CD4-positive, CD25-positive, alpha-beta regulatory T cell (primary cell): ENCODE measurements at places on chromosomes 1 and 21. TPM values are rescaled to one million over a fixed set of nuclear protein-coding genes. Genes with fewer than 3 reads are reported as not detected.

DNA sequence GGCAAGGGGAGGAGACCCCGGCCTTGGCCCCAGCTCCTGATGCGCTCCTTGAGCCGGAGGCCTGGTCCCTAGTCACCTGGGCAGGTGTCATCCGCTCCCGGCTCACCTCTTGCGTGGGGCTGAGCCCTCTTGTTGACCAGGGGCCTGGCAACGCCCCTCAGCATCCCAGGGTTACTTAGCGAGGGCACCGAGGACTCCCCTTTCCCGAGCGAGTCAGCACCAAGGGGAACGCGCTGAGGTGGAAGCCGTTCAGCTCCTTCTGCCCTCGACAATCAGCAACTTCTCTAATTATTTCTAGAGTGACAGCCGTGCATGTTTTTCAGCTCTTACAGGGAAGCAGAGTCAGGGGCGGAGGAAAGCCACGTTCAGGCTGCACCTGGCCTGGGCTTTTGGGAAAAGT, 522 bp downstream of the SLC45A1 start:
- peak overlapping the region; percentile 19 for H3K4me3 ChIP-seq
- DNase-seq = peak; percentile 14
- no peaks in the 10 kb centered on the region for H3K36me3 ChIP-seq
- H3K27me3 ChIP-seq = no peaks in the 10 kb centered on the region
- H3K27ac ChIP-seq = no peak overlapping the region
- H3K4me1 ChIP-seq = peaks cover 13% of the 10 kb centered on the region

GRCh38 chr1:63368131-63368530, 704 bp downstream of the ALG6 start:
- H3K36me3 ChIP-seq = peaks cover 8% of the 10 kb centered on the region
- H3K4me3 ChIP-seq = peak overlapping the region; percentile 89
- H3K4me1 ChIP-seq = peaks cover 19% of the 10 kb centered on the region
- peaks cover 6% of the 10 kb centered on the region for H3K27me3 ChIP-seq

DNA sequence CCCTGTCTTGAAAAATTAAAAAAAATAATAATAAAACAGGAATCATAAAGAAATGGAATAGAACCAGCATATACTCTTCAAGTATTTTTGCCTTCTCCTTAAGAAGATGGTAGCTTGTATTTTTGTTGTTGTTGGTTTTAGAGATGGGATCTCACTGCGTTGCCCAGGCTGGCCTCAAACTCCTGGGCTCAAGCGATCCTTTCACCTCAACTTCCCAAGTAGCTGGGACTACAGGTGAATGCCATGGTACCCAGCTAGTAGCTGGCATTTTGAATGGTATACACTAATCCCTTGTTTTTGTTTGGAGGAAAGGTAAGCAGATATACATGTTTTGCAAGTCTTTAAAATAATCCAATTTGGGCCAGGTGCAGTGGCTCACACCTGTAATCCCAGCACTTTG, 34.7 kb upstream of the ERO1B start:
- H3K27me3 ChIP-seq = no peaks in the 10 kb centered on the region
- no peaks in the 10 kb centered on the region for H3K36me3 ChIP-seq
- no peak for DNase-seq

Gene ARHGEF2
- 108 TPM for total RNA-seq

Gene GREM2
- total RNA-seq = not detected

Gene SLC45A3
- total RNA-seq = 0.74 TPM
